ENCODE measurements at places on chromosomes 2 and 18.

- DNase-seq: no peak
These were observed 474.9 kb downstream of the EIPR1 start for GRCh38 chr2:2902547-2903281.

GRCh38 chr2:25056098-25056821 is 14.4 kb downstream of the EFR3B start:
- no peak for DNase-seq

- no peak for DNase-seq
These were observed 568.5 kb downstream of the TSN start for GRCh38 chr2:122323927-122324326.

GRCh38 chr18:62987055-62987830 is 271.9 kb downstream of the PHLPP1 start:
- DNase-seq: no peak

- DNase-seq: no peak
These were observed 73.6 kb downstream of the BOD1L2 start for GRCh38 chr18:57220480-57220879.

DNA sequence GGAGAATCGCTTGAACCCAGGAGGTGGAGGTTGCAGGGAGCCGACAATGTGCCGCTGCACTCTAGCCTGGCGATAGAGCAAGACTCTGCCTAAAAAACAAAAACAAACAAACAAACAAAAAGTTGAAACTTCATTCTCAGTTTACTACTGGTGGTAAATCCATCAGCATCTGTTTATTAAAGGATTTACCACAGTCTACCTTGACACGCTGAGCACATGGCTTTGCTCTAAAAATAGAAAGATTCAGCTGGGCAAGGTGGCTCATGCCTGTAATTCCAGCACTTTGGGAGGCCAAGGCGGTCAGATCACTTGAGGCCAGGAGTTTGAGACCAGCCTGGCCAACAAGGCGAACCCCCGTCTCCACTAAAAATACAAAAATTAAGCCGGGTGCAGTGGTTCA is 201.3 kb downstream of the TGIF1 start:
- no peak for DNase-seq

DNA sequence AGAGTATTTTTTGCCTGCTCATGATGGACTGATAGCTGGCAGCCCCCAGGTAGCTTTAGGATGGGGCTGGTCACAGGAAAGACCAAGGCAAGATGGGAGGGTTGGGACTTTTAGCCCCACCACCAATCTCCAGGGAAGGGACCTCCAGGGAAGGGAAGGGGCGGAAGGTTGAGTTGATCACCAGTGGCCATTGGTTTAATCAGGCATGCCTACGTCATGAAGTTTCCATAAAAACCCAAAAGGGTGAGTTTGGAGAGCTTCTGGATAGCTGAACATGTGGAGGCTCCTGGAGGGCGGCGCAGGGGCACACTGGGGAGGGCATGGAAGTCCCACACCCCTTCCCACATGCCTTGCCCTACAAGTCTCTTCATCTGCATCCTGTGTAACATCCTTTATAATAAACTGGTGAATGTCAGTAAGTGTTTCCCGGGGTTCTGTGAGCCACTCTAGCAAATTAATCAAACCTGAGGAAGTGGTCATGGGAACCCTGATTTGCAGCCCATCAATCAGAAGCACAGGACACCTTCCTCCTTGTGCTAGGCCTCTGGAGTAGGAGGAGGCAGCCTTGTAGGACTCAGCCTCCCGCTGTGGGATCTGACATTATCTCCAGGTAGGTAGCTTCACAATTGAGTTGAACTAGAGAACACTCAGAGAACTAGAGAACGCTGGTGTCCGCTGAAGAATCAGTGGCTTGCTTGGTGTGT is 30.3 kb downstream of the RAB31 start:
- no peak for DNase-seq

DNA sequence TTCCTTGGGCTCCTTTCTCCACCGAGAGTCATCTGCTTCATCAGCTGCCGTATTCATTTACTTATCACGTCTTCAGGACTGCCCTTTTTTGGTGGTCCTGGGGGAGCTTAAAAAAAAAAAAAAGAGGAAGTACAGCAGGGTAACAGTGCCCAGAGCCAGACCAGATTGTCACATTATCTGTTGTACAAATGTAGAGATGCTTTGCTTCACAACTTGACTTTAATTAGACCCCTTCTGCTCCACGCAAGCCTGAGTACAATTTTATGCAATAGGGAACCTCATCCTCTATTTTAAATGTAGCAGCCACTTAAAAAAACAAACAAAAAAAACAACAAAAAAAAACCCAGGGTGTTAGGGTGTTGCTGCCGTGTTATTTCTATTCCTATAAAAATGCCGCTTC is 128.3 kb downstream of the PRPF40A start:
- no peak for DNase-seq

GRCh38 chr2:158931572-158931971 is 36.9 kb upstream of the TANC1 start:
- no peak for DNase-seq

Measured in activated T-cell treated with anti-CD3 and anti-CD28 coated beads, Interleukin-2, amount 50 U/mL, for 72 hours (primary cell).